A549 treated with RU486 at 1 μM for 4 hours (cell line): ENCODE measurements at places on chromosomes 4 and X. TPM values are rescaled to one million over a fixed set of nuclear protein-coding genes. Genes with fewer than 3 reads are reported as not detected.

Gene SUPT20HL1
- not detected in 5 replicates for total RNA-seq

Gene SYN1
- 0.11 to 0.31 TPM (median 0.21 TPM) in 5 replicates for total RNA-seq

Gene CDKL5
- total RNA-seq, result 2.6 to 5.6 TPM (median 4.7 TPM) in 5 replicates

Gene CENPC
- total RNA-seq, result 2.4 to 4.5 TPM (median 4.0 TPM) in 5 replicates

Gene TLL1
- total RNA-seq, result 0.03 to 0.47 TPM (median 0.24 TPM) in 5 replicates
